ENCODE measurements at places on chromosomes 16 and 17.

- DNase-seq = no peak
These were observed 8.2 kb downstream of the SYNGR2 start for GRCh38 chr17:78176548-78177025.

- DNase-seq = peak; percentile 25
These were observed 1.1 kb downstream of the PHF12 start for GRCh38 chr17:28950017-28950751.

- no peak for DNase-seq
These were observed 22.9 kb downstream of the ANKRD40 start for GRCh38 chr17:50684612-50685333.

GRCh38 chr17:55072898-55073297 lies 104.3 kb downstream of the STXBP4 start:
- DNase-seq = no peak

DNA sequence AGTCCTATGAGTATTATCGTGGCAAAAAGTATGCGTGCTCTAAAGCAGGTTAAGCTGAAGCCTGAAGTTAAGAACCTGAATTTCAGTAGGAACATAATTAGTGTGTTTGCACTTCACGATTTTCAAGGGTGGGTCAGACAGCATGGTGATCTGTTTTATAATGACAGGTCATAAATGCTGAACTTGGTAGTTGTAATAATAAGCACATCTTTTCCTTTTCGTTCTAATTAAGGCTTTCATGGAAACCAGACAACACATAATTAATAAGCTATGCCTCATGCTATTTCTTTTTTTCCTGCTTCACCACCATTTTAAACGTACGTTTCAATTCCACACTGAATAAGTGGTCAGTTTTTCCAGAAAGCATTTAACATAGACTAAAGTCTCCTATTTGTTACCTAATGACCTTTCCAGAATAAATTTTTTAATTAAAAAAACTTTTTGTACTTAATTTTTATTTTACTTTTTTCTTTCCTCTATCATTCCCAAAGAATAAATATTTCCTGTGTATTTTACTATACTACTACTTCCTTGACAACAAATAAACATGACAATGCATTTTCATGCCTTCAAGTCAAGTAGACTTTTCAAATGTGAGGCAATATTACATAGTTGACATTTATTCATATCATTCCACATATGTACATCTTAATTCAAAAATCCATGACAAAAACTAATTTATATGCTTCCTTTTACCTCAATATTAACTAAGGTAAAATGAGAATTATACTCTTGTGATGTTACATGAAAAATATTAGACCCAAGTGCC lies 22.4 kb downstream of the CMC2 start:
- no peak for DNase-seq

DNA sequence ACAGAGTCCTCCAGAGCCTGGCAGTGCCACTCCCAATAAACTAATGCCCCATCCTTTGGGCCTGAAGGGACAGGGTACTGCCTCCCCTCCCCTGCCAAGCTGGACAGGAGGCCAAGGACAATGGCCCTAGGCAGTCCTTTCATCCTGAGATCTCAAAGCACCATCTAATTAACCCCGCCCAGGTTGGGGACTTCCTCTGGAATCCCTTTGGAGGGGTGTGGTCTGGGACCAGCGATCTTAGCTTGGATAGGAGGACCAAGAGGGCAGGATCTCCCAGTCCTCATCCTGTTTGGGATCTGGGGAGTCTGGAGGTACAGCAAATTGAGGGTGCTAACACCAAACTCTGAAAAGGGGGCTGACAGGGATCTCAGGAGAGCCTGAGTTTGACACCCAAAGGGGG lies 18.2 kb upstream of the SP6 start:
- no peak for DNase-seq

- no peak for DNase-seq
These were observed 17.1 kb downstream of the PSKH1 start for GRCh38 chr16:67910158-67910557.

DNA sequence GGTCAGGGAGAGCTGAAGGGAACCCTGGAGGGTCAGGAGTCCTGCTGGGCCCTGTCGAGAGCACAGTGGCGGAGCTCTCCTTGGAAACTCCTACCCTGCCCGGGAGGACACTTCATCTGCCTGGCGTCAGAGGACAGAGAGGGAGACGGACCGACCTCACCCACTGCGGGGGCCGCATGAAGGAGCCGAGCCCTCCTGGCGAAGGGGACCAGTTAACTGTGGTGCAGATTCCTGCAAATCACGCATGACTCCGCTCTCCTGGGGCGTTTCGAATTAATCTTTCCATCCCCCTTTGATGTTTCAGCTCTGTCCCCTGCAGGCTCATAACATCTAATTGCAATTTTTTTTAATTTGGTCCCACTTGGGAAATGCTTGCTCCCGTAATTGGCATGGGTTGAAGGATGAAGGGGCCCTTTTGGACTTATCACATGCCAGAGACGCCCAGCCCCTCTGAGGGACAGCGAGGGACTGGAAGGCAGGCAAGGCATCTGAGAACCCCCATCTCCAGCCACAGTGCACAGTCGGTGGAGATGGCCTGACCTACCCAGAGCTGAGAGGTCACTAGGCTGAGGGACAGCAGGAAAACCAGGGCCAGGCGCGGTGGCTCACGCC lies 26.5 kb downstream of the RPH3AL start:
- DNase-seq = no peak

DNA sequence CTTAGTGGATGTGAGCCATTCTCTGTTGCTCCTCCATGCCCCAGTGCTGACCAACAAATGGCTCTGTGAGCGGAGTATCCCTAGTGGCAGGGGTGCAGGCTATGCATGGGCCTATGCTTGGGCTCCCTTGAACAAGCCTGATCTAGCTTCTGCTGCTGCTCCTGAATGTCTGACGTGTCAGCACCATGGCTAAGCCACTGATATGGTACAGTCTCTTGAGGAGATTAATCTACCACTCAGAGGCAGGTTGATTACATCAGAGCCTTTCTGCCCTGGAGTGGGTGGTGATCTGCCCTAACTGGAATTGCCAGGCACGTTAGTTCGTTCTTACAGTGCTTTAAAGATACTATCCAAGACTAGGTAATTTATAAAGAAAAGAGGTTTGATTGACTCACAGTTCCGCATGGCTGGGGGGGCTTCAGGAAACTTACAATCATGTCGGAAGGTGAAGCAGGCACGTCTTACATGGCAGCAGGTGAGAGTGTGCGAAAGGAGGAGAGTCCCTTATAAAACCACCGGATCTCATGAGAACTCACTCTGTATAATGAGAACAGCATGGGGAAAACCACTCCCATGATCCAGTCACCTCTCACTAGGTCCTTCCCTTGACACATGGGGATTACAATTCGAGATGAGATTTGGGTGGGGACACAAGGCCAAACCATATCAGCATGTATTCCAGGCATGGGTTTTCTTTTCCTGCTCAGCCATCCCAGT lies 41.5 kb upstream of the B4GALNT2 start:
- no peak for DNase-seq

DNA sequence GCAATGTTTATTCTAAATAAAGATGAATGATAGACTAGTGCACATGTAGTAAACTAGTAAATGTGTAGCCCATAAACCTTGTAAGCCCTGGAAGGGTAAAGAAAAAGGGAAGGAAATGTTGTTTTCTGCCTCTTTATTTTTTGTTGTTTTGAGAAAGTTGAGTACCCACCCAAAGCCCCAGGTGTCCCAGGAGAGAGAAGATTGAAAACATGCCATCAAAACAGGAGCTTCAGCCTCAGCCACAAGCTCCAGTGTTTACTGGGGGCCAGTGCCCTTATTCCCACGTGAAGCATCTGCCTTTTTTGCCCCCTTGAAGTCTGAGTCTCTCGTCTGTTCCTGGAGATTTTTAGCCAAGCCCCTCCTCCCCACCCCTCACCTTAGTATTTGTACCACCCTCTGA lies 121.5 kb downstream of the PRKCB start:
- no peak for DNase-seq
